Endodermal cell (in vitro differentiated cells): ENCODE measurements at places on chromosomes 3 and 15. TPM values are rescaled to one million over a fixed set of nuclear protein-coding genes. Genes with fewer than 3 reads are reported as not detected.

NXPE3 gene
- total RNA-seq: 6.1 and 6.9 TPM in 2 replicates

CMTM8 gene
- 5.8 and 7.0 TPM in 2 replicates for total RNA-seq

KNL1 gene
- 17.4 to 37.8 TPM (median 32.6 TPM) in 3 replicates for total RNA-seq

GCNT3 gene
- 0.42 to 1.4 TPM (median 1.3 TPM) in 3 replicates for total RNA-seq

MAGEL2 gene
- total RNA-seq: 7.5 to 11.9 TPM (median 7.6 TPM) in 3 replicates

GRCh38 chr3:129441215-129441614 lies 1.2 kb downstream of the IFT122 start:
- DNase-seq: no peak

GRCh38 chr15:72118017-72118978 lies at the start of the genes MYO9A and SENP8:
Gene MYO9A, minus strand, starts transcription at chr15:72118150. Its CDS starts 71,587 bp downstream, at chr15:72046563.
Gene SENP8, plus strand, starts transcription at chr15:72118403. Its CDS starts 21,221 bp downstream, at chr15:72139624.
- peak; percentile 99 for DNase-seq

GRCh38 chr15:72825829-72826228 lies 42.3 kb upstream of the ADPGK start:
- DNase-seq: no peak

GRCh38 chr3:169946336-169946735 lies 20.3 kb upstream of the SEC62 start:
- DNase-seq: no peak

DNA sequence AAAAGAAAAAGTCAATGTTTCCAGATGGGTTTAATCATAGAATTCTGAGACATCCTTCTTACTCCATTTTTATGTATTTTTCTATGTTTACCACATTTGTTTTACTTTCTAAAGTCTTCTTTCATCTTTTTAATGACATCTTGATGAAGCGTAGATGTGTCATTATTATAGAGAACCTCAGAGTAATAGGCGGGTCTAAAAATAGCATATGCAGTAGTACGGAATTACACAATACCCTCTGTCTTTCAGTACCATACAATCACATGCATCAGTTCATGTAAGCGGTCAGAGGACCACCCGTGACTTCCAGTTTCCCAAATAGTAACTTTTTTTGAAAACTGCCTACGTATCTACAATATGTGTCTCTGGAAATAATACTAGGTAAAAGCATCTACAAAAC lies 224.0 kb downstream of the PLOD2 start:
- DNase-seq: no peak

DNA sequence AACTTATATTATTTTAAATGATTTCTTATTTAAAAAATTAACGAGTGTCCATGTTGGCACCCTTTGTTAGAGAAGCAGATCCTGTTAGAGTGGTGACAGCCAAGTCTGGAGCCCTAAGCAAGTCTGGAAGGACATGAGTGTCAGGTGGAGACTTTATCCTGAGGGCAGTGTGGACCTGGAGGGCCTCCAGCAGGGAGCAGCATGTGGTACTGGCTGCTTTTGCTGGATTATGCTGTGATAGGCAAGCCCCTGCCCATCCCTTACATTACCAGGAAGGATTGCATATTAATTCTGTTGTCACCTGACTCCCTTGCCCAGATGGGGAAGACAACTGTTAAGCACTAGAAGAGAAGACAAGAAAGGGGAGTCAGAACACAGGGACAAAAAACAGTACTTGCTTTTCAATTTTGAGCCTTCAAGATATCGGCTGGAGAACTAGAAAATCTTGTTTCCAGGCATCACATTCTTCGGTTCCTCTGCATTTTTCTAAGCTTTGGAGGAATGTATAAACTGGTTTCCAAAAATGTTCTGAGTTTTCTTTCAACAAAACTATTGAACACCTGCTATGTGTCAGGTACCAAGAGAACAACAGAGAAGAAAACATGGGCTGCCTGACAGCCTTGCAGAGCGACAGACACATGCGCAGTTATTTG lies 22.7 kb downstream of the ZNF860 start:
- peak; percentile 59 for DNase-seq

DNA sequence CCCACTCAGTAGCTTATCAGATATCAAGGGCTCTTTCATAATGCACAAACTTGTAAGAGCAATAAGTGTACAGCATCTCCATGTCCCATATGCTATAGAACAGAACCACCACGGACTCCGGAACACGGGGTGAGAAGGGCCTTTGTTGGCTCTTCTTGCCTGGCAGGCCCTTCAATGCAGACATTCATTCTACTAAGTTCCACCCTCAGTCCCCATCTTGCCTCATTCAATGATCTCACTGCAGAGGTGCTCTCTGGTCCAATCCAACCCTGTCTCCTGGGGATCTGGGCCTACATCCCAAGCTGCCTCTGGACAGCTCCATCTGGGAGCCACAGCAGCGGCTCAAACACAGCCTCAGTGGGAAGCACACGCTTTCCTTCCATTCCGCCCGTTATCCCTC lies 16.8 kb downstream of the HACD2 start:
- DNase-seq: no peak

DNA sequence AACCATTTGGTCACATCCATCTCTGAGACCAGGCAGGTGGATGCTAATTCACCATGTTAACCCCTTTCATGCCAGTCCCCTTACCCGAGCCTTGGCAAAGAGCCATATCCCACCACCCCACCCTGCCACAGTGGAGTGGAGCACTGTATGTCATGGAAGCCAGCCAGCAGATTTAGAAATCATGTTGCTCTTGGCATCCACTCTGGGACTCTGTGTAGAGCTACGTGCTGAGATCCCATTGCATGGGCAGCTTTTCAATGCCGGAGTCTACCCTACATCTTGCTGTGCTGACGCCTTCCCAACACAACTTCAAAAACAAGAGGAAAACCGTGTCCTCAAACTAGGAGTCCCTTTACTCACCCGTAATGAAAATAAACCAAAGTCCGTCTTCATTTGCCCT lies 131.0 kb downstream of the NTRK3 start:
- no peak for DNase-seq

- no peak for DNase-seq
These were observed 165.3 kb downstream of the PLCL2 start for GRCh38 chr3:17050071-17050470.

GRCh38 chr3:52246264-52246620 lies 683 bp downstream of the PPM1M start:
- DNase-seq: no peak

GRCh38 chr3:194750491-194750828 lies 64.8 kb downstream of the FAM43A start:
- no peak for DNase-seq

- DNase-seq: no peak
These were observed 75.6 kb downstream of the VPS8 start for GRCh38 chr3:184887574-184887973.

- DNase-seq: no peak
These were observed 31.4 kb downstream of the CA12 start for GRCh38 chr15:63350178-63350621.

DNA sequence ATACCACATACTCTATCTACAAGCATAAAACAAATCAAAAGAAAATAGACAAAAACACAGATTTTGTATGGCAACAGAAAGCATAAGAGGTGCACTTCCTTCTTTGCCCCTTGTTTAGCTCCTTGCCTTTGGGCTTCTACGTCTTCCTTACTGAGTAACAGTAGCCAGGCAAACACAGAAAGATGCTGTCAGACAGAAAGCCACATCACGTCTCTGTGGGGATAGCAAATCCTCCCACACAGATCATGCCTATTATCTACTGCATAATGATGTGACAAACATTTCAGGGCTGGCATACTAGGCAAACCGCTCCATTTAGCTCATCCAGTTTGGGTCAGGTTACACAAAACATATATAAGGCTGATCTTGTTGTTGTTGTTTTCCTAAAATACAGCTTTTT lies 92.7 kb downstream of the BOC start:
- no peak for DNase-seq

DNA sequence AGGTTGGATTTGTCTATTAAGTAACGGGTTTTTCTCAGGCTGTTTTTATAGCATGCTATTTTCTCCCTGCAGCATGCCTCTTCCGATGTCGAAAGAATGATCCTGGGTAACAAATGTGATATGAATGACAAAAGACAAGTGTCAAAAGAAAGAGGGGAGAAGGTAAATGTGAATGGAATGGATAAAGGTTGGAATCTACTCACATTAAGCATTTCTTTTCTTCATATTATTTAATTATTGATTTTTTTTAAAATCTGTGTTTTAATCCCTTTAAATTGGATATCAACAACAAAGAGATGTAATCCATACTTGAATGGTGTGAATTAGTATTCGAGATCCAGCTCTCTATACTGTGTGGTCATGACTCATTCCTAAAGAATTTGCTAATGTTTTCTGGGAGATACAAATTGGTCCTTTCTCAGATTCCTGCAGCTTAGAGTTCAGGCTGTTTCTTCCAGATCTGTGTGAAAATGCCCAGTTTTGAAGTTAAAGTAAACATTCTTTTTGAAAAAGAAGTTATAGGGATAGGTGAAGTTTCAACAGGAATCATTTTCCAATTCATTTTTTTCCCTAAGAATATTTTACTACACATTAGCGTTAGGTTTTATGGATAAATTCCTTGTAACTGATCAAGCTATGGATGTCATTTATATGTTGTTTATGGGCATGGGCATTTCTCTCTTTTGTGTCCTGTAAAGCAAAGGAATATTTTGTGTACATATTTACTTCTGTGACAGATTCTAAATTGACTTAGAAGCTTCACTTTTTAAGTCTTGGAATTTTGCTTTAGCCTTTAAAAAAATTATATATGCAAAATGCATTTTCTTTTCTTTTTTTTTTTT lies 20.8 kb upstream of the APH1B start:
- no peak for DNase-seq

DNA sequence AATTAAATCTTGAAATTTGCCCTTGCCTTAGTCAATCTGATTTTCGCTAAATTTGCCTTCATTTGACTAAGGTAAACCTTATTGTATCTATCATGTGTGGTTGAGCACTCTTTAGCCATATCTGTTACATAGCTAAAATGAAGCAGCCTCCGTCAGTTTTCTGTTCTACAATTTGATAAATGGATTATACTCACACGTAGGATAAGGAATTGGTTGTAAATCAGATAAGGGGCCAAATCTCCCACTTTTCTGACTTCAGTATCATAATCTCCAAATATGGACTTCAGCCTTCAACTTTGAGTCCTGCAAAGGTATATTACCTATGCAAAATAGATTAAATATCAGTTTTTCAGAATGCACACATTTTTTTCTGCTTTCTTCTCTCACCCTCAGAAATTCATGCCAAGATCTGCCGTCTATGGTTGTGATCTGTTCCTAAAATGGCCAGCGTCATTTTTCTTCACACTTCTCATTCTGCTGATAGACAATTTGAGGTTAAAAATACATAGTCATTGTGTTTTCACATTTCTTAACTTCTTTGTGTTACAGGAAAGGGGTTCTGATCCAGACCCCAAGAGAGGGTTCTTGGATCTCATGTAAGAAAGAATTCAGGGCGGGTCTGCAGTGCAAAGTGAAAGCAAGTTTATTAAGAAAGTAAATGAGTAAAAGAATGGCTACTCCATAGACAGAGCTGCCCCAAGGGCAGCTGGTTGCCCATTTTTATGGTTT lies 36.9 kb downstream of the RAB8B start:
- no peak for DNase-seq

- DNase-seq: no peak
These were observed 894.6 kb downstream of the PLOD2 start for GRCh38 chr3:145266368-145266767.

GRCh38 chr15:90400759-90401314 lies 12.8 kb downstream of the IQGAP1 start:
- peak; percentile 79 for DNase-seq

- DNase-seq: no peak
These were observed 39.9 kb downstream of the RAB6B start for GRCh38 chr3:133855772-133856171.

- no peak for DNase-seq
These were observed 15.4 kb upstream of the CADM2 start for GRCh38 chr3:84943379-84943778.
